Hippocampal formation (tissue), 2 donors: ENCODE measurements at places on chromosomes 1 and 21.

DNA sequence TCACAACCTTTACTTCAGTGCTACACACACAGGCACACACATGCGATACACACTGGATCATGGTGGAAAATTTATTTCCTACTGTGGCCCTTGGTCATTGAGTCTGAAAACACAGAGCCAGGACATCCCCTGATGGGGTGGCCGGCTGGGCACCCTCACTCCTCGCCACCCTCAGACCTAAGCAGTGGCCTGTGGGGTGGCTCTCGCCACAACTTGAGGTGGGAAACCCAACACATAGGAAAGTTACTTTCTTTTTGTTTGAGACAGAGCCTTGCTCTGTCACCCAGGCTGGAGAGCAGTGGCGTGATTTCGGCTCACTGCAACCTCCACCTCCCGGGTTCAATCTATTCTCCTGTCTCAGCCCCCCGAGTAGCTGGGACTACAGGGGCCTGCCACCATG, 19.4 kb downstream of the CRYAA start:
- no peak for DNase-seq

GRCh38 chr1:220689666-220690065, 497 bp upstream of the C1orf115 start:
- DNase-seq, result no peak

GRCh38 chr1:225712391-225712790, 59.5 kb upstream of the ENAH start:
- no peak for DNase-seq

DNA sequence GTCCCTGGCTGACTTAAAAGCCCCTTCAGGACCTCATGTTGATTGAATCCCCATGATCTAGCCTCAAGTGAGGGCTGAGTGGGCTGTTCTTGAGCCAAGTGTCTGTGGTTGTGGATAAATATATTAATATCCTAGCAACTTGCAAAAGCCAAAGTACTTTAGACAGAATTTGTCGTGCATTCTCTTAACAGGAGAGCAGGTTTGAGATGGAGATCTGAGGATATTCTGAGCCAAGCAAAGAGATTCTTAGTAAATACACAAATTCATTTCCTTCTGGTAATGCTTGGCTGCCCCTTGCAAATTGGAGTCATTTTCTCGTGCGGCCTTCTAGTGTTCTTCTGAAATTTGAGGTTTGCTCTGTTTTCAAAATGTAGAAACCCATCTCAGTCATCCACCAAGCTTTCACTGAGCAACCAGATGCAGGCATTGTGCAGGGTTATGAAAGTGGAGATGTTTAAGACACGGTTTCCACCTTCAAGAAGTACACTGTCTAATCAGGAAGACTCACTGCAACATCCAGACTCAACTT, 242.1 kb upstream of the JUN start:
- DNase-seq, result no peak

DNA sequence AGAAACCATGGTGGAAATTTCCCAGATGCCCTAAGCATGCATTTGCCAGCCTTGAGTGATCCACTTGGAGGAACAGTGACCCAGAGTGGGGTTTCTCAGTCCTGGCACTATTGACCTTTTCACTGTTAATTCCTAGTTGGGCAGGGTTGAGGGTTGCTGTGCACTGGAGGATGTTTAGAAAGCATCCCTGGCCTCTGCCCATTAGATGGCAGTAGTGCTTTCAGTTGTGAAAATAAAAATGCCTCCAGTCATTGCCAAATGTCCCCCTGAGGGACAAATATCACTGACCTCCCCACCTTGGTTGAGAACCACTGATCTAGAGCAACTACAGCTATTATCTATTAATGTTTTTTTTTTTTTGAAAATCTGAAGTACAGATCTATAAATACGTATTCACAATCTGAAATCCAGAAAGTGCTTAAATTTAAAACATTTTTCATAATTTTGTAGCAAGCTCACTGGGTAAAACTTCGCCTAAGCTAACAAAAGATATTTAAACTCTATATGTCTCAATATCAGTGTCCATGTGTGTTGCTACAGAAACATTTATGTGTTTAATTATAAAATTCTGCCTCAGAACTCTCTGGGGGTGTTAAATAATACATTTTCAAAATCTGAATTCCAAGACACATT, 27.3 kb downstream of the F3 start:
- no peak for DNase-seq

DNA sequence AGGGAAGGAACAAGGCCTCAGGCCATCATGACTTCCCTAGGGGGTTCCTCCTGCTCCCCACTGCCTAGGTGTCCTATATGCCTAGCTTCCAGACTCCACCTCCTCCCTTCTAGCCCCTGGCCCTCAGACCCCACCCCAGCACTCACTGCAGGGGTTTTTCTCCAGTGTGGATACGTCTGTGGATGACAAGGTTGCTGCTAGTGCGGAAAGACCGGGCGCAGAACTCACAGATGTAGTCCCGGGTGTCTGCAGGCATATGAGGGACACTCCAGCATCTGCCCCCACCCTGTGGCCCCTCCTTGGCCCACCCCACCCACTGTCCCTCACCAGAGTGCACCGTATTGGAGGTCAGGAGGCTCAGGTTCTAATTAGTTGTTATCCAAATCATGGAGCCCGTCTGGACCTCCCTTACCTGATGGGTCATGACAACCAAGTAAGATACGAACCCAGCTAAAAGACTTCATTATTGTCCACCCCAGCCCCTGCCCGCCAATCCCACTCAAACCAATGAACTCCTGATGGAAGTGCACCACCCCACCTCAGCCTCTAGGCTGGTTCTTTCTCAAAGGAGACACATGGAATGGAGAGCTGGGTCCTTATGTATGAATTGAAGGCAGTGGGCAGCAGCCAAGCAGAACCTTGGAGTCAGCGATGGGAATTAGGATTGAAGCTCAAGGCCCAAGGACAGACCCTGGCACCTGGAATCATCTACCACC, 8.2 kb downstream of the ZNF692 start:
- DNase-seq, result no peak

DNA sequence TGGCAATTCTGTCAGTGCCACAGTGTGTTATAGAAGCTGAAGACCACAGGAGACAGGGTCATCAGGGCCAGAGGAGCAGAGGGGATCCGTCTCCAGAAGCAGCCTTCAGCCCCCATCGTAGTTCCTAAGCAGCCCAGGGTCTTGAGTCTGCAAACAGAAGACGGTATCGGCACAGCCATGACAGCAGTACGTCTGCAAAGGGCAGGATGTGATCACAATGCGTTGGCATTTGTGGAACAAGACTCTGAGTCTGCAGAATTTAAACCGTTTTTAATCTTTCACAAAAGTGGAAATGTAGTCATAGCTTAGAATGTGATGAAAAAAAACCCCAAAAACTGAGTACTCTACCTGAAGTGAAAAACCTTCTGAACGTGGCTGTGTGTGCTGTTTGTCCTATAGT, 44.0 kb upstream of the SCCPDH start:
- no peak for DNase-seq

- DNase-seq, result no peak
Measured at GRCh38 chr1:182249201-182249676, 142.4 kb downstream of the GLUL start.

- peak; percentile 98 for DNase-seq
Measured at GRCh38 chr1:114581335-114582287, at the start of gene BCAS2. TSS of gene BCAS2 (minus strand) at chr1:114581615. CDS start at chr1:114581591, 24 bp downstream.

GRCh38 chr1:113830039-113830438, 17.8 kb upstream of the RSBN1 start:
- DNase-seq, result no peak

- DNase-seq, result no peak
Measured at GRCh38 chr1:8263791-8264190, 54.1 kb upstream of the SLC45A1 start.

GRCh38 chr1:239550178-239550577, 163.8 kb downstream of the CHRM3 start:
- no peak for DNase-seq

- DNase-seq, result no peak
Measured at GRCh38 chr1:203828503-203828902, 32.9 kb upstream of the SNRPE start.

DNA sequence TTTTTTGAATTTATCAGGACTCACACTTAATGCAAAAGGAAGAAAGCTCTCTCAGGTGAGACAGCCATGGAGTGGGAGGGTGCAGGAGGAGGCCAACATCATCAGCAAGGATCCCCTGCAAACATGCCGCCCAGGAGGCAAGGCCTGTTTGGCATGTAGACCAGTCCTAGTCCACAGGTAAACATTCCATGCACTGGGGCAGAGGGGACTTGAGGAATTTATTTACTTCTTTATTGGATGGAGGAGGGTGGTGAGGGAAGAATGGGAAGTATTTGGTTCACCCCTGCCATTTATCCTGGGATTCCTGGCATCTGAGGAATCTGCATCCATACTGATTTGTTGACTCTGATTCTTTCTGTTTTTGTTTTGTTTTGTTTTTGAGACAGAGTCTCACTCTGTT, 1.5 kb upstream of the UQCRHL start:
- DNase-seq, result no peak

- DNase-seq, result no peak
Measured at GRCh38 chr1:24094554-24094953, 17.4 kb downstream of the MYOM3 start.
